ENCODE measurements at places on chromosomes 7 and 10.

GRCh38 chr10:126252884-126253610 lies 135.2 kb downstream of the ADAM12 start:
- DNase-seq, result no peak

DNA sequence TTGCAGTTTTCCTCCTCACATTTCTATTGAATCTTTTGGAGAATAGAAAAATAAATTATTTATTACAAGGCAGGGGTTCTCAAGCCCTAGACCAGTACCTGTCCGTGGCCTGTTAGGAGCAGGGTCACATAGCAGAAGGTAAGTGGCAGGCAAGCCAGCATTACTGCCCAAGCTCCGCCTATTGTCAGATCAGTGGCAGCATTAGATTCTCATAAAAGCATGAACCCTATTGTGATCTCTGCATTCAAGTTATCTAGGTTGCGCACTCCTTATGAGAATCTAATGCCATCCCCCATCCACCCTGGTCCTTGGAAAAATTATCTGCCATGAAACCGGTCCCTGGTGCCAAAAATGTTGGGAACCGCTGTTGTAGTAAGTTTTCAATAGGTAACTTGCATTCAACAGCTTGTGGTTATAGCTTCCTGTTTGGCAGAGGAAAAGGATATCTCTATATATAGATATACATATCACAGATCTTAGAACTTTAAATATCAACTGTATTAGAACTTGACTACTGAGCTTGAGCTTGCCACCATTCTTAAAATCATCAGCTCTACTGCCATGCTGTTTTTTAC lies 165.1 kb downstream of the AHR start:
- no peak for DNase-seq

DNA sequence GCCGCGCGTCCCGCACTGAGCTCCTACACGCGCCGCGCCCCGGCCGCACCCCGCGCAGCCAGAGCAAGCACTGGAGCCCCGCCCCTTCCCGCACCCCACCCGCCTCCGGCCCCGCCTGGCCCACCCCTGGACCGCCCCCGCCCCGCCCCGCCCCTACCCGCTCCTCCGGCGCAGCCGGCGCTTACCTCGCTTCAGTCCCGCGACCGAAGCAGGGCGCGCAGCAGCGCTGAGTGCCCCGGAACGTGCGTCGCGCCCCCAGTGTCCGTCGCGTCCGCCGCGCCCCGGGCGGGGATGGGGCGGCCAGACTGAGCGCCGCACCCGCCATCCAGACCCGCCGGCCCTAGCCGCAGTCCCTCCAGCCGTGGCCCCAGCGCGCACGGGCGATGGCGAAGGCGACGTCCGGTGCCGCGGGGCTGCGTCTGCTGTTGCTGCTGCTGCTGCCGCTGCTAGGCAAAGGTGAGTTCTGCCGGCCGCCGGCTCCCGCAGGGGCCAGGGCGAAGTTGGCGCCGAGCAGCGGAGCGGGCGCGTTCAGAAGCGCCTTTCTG lies at the start of gene RET:
RET (plus strand) TSS at position 194 of the 545 bp plus-strand sequence; CDS start at position 384, 190 bp downstream.
- no peak for DNase-seq

DNA sequence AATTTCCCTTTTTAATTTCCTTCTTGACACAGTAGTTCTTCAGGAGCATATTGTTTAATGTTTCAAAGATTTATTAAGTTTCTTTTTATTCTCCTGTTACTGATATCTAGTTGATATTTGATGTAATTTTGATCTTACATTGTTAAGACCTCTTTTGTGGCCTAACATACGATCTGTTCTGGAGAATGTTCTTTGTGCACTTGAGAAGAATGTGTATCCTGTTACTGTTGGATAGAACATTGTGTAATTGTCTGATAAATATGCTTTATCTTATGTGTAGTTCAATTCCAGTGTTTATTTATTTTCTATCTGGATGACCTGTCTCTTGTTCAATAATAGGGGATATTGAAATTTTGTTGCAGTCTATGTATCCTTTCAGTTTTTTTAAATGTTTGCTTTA lies 106.7 kb downstream of the ITGB1 start:
- DNase-seq, result no peak

- DNase-seq, result no peak
Observed at GRCh38 chr7:144416341-144416740, 12.8 kb upstream of the NOBOX start.

DNA sequence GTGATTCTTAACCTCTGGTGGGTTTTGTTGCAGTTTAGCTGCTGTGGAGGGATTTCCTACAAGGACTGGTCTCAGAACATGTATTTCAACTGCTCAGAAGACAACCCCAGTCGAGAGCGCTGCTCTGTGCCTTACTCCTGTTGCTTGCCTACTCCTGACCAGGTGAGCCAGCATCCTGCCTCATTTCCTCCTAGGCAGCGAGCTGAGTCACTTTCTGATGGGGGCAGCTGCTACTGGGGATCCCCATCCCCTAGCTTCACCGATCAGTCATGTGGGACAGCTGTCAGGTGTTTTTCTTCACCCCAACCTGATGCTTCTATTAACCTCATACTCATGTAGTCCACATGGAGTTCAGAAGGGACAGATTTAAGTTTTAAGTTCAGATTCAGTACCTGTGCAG lies 21.7 kb upstream of the SMO start:
- no peak for DNase-seq

GRCh38 chr7:24336461-24336860 lies 52.5 kb downstream of the NPY start:
- no peak for DNase-seq

- no peak for DNase-seq
Observed at GRCh38 chr10:133327651-133328357, 8.9 kb downstream of the CALY start.

- no peak for DNase-seq
Observed at GRCh38 chr7:36999626-37000485, 275.6 kb upstream of the AOAH start.

GRCh38 chr7:11737723-11738122 lies 94.3 kb downstream of the THSD7A start:
- DNase-seq, result no peak

DNA sequence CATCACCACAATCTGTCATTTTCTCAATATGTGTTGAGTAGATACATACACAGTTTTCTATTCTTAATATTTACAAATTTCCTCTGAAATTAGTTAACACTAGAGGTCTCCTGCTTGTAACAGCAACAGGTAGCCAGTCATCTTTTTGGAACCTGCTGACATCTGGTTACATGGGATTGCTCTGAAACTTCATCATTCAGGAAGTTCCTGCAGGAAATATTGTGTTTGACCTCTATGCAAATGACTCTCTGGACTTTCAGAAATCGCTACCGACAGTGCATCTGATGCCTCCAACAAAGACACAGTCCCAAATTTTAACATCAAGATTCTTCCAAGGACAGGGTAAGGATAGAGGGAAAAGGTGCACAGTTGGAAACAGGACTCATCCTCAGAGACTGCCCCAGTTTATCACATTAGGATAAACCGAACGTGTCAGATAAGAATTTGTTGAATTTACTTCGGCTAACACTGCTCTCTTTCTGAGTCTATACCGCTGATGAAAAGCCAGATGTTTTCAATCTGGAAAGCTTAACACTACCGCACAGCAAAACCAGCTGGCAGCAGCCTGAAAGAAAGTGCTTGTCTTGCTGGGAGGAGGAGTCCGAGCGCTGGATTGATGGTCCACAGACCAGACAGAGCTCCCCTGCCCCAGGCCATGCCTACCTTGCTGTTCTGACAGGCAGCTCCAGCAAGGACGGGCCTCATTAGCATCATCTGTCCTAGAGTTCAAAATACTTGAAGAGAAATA lies 633.4 kb downstream of the PARD3 start:
- DNase-seq, result no peak

DNA sequence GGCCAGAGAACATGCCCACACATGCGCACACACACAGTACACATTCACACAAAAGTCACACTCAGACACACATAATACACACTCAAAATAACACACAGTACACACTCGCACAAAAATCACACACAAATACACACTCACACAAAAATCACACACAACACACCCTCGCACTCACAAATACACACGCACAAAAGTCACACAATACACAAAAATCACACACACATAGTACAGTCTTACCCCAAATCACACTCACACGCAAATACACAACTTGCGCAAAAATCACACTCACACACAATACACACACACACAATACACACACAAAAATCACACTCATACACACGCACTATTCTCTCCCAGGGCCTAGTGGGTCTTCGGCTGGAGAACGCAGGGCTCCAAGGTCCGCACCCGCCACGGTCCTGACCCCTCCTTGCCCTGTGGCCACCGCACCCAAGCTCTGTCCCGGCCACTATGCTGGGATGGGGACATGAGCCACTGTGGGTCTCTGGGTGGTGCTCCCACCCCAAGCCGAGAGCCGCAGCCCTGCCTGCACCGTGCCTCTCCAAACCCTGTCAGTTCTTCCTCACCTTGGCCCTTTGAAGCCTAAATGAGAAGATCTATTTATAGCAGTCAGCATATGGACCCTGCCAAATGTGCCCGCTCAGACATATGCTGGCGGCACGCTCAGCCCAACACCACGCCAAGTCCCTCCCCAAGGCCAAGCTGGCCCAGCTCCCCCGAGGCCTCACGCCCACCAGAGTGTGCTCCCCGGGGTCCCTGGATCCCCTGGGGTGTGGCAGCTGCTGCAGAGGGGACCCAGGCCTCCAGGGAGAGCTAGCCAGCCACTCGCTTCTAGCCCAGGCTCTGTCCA lies 55.9 kb downstream of the ELFN1 start:
- no peak for DNase-seq

GRCh38 chr7:130970196-130970595 lies 236.2 kb upstream of the KLF14 start:
- no peak for DNase-seq

GRCh38 chr7:73530800-73531199 lies 8.7 kb upstream of the BAZ1B start:
- DNase-seq, result no peak

DNA sequence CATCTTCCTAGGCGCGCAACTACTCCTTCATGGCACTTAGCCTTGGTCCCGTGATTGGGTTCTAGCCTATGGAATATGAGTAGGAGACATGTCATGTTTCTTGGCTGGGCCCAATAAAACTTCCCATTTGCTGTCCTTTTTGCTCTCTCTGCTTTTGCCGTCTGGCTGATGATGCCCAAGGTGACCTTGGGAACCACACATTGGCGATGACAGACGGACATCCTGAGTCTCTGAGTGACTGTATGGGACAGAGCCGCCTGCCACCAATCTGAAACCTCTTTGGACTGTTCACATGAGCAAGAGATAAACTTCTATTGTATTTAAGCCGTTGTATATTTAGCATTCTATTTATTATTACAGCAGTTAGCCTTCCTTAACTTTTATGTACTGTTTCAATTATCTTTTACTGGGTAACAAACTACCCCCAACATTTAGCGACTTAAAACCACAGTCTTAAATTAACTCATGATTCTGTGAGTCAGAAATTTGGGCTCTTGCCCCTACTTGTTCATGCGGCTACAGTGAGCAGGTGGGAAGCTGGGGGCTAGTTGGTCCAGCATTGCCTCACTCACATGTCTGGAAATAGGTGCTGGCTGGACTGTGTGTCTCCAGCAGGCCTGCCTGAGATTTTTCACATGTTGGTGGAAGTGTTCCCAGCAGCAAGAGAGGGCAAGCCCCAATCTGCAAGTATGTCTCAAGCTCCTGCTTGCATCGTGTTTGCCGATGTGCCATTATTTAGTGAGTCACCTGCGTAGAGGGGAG lies 71.7 kb downstream of the NOD1 start:
- DNase-seq, result no peak

GRCh38 chr10:72816565-72816964 lies 77.0 kb upstream of the OIT3 start:
- no peak for DNase-seq
